ENCODE measurements at places on chromosomes 2 and 18. TPM values are rescaled to one million over a fixed set of nuclear protein-coding genes. Genes with fewer than 3 reads are reported as not detected.

Gene LIMS1
- total RNA-seq = 65.6 TPM

Gene RPRM
- total RNA-seq = 0.22 TPM

Gene SALL3
- 0.68 TPM for total RNA-seq

Gene BMP10
- total RNA-seq = 2,689 TPM

- DNase-seq = no peak
Measured at GRCh38 chr18:692824-693223, 19.6 kb downstream of the ENOSF1 start.

DNA sequence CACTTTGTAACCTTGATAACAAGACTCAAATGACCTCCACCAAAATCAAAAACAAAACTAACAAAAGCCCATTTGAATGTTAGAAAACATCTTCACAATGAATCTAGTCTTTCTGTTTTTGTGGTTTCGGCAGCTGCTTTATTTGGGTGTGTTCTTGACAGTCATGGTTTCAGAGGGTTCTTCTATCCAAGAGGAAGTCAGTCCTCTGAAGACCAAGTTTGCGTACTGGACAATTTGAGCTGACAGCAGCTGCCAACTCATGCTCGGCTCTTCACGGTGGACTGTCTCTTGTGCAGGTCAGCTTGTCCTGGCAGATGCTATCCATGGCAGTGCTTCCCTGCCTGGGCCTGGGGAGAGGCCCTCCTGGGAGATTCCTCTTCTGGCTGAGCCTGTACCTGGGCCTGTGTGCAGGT, 91.0 kb downstream of the TMEM17 start:
- DNase-seq = no peak

GRCh38 chr2:231716666-231717280, 8.4 kb downstream of the PTMA start:
- DNase-seq = no peak

DNA sequence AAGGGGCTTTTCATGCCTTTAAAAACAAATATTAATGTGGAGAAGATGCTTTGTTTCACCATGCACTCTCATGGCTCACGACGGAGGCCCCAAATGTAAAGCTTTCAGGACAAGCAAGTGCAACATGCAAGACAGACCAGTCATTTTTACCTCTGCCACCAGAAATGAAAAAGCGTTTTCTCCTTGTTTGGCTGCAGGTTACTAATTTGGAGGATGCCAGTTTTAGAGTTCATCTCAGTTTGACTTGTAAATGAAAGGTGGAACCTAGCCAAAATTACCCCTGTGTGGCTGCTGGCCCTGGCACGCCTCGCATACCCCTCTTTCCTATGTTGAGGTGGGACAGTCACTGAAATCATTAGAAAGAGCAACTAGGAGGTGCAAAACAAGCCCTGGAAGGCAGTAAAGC, 138.6 kb downstream of the BCL2 start:
- DNase-seq = no peak

DNA sequence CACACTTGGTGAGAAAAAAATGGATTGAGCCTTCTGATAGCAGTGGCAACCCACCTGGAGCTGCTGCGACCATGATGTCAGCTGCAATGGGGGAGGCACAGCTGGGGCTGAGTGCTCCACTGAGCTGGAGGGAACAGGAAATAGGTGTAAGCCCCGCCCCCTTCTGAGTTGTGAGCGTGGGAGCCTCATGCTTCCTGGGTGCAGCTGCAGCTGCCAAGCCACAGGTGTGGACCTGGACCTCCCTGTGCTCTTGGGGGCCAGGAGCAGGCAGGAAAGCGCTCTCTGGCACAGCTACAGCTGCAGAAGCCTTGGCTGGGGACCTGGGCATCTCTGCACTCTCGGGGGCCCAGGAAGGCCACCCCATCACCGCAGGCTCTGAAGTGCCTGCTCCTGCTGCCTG, 970.6 kb downstream of the DCDC2C start:
- no peak for DNase-seq

DNA sequence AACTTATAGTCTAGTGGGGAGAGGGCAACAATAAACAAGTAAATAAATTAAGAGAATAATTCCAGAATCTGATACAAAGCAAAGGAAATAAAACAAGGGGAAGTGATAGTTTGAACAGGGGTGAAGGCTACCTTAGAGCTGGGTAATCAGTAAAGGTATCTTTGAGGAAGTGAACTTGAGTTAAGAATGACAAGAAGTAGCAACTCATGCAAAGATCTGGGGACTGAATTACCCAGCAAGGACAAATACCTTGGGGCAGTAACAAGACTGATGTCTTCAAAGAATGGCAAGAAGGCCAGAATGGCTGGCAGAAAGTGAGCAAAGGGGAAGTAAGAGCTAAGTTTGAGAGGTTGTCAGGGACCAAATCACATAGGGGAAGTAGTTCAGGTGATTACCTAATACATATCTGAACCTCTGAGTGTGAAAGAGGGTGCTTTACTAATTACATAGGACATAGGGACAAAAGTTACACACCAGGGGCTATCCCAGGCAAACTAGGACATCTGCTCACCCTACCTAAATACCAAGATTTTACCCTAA, 244.6 kb upstream of the HNRNPA3 start:
- DNase-seq = no peak

GRCh38 chr2:63875559-63876245, 34.0 kb downstream of the UGP2 start:
- no peak for DNase-seq

- no peak for DNase-seq
Measured at GRCh38 chr2:23721454-23721826, 205.5 kb downstream of the ATAD2B start.

DNA sequence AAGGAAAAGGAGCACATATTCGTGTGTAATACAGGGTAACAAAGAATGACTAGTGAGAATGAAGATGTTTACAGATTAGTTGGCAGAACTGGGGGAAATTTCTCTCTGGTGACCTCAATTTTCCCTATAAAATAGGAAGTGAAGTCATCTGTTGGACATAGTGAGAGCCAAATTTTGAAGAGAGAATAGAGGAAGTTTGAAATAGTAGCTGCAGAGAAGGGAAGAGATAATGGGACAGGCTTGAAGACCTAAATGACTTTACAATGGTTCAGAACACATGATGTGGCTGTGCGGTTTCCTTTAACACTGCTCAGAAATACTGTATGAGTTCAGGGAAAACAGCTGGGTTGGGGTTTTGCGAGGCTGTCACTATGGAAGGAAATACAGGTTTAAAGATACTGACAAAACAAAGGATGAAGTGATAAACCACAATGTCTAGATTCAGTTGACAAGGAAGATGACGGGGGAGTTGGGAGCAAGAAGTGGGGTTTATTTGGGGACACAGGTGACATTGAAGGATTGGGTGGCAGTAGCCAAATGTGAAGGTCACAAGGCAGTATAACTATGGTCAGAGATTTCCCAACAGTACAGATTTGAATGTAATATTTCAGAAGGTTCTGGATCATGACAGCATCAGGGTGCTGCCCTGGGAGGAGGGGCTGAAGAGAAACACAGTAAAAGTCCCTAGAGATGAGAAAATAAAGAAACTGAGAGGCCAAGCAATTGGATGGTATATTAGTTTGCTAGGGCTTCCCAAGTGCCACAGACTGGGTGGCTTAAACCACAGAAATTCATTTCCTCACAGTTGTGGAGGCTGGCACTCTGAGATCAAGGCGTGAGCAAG, 82.6 kb upstream of the TANK start:
- DNase-seq = no peak

Data from right cardiac atrium (tissue), 5 donors.